Right ventricle myocardium superior (tissue), 1 donor: ENCODE measurements at places on chromosomes 11 and 22. TPM values are rescaled to one million over a fixed set of nuclear protein-coding genes. Genes with fewer than 3 reads are reported as not detected.

DNA sequence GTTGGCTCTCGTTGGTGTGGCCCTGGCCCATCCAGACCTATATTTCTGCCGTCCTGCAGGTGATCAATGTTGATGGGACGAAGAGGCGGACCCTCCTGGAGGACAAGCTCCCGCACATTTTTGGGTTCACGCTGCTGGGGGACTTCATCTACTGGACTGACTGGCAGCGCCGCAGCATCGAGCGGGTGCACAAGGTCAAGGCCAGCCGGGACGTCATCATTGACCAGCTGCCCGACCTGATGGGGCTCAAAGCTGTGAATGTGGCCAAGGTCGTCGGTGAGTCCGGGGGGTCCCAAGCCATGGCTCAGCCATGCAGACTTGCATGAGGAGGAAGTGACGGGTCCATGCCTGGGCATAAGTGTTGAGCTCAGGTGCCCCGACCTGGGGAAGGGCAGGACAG lies 57.1 kb upstream of the PPP6R3 start:
- no peak for DNase-seq

GRCh38 chr11:120385110-120385509 lies 48.9 kb downstream of the ARHGEF12 start:
- no peak for DNase-seq

DNA sequence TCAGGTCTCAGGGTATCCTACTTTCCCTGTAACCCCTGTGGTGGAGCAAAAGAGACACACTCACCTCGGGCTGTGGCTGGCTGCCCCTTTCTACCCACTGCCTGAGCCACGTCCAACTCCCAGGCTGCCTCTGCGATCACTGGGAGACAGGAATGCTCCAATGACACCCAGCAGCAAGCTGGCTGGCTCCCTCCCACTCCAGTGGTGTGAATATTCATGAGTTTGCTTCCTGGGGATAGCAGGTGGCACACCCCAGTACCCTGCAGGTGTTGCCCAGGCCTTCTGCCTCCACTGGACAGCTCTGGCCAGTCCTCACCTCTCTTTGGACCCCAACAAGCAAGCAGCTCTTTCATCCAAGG lies 9.7 kb downstream of the GAL3ST1 start:
- DNase-seq: no peak

DNA sequence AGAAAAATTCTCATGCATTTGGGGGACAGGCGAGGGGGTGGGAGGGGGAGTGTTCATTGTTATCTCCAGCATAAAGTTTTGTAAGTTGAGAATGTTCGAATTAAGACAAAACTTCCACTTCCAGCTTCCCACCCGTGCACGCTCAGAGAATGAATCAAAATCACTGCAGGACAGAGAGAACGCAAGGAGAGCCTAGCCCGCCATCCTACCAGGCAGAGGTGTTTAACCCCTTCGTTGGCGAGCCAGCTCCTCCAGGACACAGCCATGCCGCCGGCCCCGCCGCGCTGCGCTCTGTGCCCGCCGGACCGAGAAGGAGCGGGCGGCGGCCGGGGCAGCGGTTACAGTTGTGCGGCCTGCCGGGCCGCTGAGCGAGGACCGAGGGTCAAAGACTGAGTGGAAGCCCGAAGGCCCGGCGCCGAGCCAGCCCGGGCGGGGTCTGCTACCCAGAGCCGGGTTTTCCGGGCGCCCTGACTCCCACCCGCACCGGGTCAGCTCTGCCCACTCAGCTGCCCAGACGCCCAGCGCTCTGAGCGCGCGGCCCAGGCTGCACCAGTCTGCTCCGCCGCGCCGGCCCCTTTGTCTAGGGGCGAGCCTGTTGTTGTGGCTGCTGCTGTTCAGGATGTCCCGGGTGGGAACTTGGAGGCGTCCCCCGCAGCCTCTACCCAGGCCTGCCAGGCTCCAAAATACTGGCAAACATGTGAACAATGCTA lies at the start of gene NOX4:
NOX4 (minus strand) TSS at position 395 of the 710 bp plus-strand sequence; CDS start at position 266, 129 bp downstream.
- DNase-seq: peak; percentile 66

GRCh38 chr11:23112987-23113886 lies 253.0 kb upstream of the CCDC179 start:
- no peak for DNase-seq

GRCh38 chr22:32622004-32622743 lies 147.6 kb downstream of the FBXO7 start:
- DNase-seq: peak; percentile 64

DNA sequence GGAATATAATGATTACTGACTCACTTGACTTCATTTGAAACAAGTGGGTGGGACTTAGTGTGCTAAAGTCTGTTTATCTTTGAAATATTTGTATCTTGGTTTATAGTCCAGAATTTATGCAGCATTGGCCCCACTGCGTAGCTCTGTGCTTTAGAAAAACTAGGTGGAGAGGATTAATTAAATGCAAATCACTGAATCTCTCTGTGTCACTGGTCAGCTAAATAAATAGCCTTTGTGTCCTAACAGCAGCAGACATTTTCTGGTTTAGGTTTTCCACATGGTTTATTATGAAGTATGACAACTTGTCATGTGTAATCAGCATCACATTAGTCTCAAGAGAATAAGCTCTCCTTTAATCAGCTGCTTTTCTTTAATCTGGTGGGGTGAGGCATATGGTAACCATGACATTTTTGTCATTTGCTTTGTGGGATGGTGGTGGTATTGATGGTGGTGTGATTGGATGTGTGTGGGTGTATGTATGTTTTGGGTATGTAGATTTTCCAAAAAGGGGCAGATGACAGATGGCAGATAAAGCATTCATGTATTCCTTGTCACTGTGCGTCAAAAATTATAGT lies 33.9 kb downstream of the BCL2L13 start:
- DNase-seq: no peak

- DNase-seq: peak; percentile 55
Measured at GRCh38 chr11:74685905-74686304, 45.3 kb downstream of the CHRDL2 start.

BRSK2 gene
- total RNA-seq: 0.67 TPM

SAA4 gene
- total RNA-seq: not detected

ART1 gene
- total RNA-seq: 2.3 TPM

IL10RA gene
- total RNA-seq: 6.2 TPM

OVOL1 gene
- total RNA-seq: not detected

POU2AF3 gene
- 1.0 TPM for total RNA-seq

TPST2 gene
- 30.1 TPM for total RNA-seq

WNT7B gene
- not detected for total RNA-seq

NPTXR gene
- total RNA-seq: 16.8 TPM
